Foreskin melanocyte (primary cell): ENCODE measurements at places on chromosomes 3 and 15.
A peak's percentile ranks its signal among the peaks of the same experiment; 100 is the strongest.

DNA sequence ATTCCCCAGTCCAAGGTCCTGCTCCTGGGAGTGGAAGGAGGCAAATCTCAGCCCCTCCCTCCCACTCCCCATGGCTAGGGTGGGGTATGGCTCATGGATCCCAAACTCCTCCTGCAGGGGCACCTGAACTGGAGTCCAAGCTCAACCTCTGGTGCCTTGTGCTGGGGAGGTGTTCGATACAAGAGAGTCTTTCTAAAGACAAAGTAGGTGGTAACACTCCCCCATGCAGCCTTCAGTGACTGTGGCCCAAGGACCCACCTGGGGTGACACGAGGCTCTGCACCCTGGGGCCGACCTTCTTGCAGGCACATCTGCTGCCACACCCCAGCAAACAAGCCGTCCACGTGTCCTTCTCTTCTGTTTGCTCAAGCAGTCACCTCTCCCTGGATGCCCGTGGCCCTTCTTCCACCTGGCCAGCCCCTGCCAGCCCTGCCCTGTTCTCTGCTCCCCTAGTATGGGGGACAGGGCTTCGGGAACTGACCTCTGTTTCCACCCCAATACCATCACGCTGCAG is 36.7 kb upstream of the SLC6A11 start:
- no peak for DNase-seq

- no peak for DNase-seq
These were observed 8.3 kb downstream of the LSM3 start for GRCh38 chr3:14186854-14187458.

- no peak for DNase-seq
These were observed 63.1 kb downstream of the CGNL1 start for GRCh38 chr15:57439128-57440027.

GRCh38 chr15:45162771-45163507 is 24.8 kb downstream of the SHF start:
- peak; percentile 59 for DNase-seq

GRCh38 chr3:57604971-57605370 is 7.8 kb upstream of the ARF4 start:
- no peak for DNase-seq

DNA sequence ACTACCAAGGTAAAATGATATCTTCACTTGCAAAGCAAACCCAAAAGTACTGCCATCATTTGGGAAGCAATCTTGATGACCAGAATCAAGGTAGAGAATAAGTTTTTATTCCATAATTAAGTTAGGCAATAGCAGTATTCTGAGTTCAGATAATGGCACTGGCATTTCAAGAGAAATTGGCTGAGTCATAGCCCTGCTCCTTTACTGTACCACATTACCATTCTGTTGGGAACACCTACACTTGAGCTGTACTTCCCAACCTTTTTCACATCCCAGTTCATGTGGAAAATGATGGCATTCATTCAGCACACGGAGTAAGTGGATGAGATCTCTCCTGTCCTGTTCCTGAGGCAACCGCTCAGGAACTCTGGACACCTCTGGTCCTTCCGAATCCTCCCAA is 311.6 kb upstream of the TPRG1 start:
- no peak for DNase-seq

GRCh38 chr3:166498446-166498845 is 661.2 kb upstream of the BCHE start:
- no peak for DNase-seq

DNA sequence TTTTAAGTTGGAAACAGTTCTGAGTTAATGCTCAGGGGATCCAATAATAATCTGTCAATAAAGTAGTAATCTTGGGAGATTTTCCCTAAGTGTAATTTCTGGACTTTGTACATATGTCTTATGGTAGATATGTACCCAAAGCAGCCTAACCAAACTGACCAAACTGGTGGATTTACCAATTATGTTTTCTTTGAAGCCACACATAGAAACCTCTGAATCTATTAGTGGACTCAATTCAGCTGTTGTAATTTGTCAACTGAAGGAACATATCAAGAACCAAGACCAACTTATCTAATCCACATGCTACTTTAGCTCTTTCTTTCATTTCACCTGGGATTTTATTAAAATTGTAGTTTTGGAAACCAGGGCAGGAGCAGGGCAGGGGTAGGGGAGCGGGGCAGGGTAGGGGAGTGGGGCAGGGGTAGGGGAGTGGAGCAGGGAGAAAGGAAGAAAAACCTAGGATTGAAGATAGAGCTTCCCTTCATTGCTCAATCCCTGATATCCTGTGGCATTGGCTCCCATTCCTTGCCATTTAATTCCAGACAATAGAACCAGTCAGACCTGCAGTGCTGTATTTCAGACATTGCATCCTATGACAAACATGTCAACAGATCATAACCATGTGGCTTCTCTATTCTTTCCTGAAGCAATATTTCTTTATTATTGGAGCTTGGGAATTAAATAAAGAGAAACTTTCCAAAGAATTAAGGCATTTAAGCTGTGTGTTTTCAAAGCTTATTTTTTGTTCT is 101.8 kb downstream of the NFKBIZ start:
- DNase-seq, result peak; percentile 91

GRCh38 chr3:183310936-183311335 is 57.9 kb downstream of the B3GNT5 start:
- DNase-seq, result no peak

GRCh38 chr15:81304226-81304625 is 19.7 kb downstream of the STARD5 start:
- peak; percentile 64 for DNase-seq

DNA sequence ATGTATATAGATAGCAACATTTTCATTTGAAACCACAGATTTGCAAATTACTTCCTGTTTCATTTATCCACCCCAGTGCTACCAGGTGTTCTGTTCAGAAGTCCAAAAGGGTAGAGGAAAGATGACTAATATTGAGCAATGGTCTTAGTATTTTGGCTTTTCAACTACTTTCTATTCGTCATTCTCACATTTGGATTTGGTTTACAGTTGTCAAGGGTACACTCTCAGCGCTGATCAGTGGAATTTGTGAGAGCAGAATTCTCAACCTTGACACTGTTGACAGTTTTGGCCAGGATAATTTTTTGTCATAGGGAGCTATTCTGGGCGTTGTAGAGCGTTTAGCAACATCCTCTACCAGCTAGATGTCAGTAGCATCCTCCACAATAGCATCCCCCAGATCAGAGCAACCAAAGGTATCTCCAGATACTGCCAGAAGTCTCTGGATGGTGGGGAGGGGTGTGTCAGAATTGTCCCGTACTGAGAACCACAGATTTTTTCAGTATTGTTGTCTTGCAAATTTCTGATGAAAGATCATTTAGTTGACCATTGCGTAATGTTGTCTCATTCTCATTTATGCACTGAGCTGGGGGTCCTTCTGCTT is 4.2 kb downstream of the HMCES start:
- no peak for DNase-seq

DNA sequence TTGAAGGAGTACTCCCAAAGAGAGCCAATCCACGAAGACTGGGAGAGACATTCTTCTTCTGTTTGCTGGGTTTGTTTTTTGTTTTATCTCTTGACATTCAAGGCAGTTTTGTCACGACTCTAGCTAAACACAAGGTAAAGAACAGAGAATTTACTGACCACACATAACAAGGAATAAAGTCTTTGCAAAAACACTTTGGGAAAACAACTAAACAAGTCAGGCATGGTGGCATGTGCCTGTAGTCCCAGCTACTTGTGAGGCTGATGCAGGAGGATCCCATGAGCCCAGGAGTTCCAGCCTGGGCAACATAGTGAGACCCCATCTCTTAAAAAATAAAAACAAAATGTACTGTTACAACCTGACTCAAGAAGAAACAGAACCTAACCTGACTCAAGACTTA is 28.0 kb downstream of the TBC1D5 start:
- DNase-seq, result no peak

- no peak for DNase-seq
These were observed 1.0 kb upstream of the FSTL1 start for GRCh38 chr3:120451806-120452205.

DNA sequence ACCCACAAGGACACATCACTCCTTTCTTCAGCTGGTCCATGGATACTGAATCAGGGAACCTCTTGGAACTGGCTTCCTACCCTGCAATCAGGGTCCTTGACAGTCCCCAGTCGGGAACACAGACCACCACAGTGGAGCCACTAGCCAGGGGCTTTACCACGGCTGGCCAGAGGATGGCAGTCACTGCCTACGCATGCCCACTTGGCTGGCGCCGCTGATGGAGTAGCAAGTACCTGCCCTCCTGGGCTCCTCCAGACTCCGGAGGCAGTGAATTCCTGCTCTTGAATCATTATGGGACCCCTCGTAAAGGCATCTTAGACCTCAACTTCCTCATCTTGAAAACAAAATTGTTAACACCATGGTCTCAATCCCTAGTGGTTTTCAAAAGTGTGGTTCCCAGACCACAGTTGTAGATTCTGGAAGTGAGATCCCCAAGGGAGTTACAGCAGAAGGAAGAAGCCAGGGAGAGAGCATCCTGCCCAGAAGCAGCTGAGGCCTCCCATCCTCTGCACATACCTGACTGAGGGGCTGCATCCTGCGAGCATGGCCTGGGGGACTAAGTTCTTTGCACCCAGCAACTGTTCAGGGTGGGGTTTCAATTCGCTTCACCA is 9.1 kb upstream of the SKIC8 start:
- peak; percentile 50 for DNase-seq

- DNase-seq, result no peak
These were observed 9.5 kb upstream of the ARL14 start for GRCh38 chr3:160667452-160667851.

- no peak for DNase-seq
These were observed 51.4 kb downstream of the FGD5 start for GRCh38 chr3:14869917-14870782.

DNA sequence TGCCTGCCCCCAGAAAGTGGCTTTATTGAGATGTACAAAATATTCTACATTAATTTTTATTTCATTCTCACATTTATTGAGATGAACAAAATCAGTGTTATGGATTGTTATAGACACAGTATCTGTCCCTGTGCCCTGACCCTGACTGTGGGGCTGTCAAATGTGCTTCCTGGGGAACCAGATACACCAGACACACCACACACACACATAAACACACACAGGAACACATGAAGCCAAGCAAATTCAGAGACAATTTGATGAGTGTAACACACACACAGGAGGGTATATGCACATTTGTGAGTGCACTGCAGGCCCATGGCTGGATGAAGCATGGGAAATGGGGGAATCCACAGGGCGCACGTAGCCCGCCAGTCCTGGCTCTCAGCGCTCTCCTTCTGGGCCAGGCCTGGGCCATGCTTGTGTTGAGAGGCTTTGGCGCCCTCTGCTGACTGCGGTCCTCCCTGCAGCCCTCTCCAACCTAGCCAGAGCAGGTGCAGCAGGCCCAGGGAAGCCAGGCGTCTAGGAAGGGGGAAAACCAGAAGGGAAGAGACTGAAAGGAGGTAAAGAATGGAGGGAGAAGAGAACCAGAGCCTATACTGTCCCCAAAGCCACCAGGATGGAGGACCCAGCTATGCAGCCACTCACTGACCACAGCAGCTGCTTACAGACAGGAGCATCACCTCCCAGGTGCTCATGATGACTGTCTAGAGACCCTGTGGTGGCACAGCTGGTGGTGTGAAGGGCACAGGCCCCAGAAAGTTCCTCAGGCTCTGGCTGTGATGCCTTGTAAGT is 18.0 kb upstream of the LOXL1 start:
- peak; percentile 26 for DNase-seq

DNA sequence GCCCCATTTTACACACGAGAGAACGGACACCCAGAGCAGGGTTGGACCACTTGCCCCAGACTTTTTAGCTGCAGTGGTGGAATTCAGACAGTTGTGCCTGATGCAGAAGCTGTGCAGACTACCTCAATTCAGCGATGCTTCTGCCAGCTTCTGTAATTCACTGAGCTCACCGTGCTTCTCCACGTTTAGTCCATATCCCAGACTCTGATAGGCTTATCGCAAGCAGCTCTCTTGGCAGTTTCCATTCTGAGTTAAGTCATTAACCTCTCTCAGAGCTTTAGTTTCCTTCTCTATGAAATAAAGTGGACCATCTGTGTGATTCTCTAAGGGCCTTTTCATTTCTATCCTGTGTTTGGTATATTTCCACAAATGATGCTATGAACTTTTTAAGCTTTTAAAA is 37.1 kb downstream of the ABHD17C start:
- no peak for DNase-seq

DNA sequence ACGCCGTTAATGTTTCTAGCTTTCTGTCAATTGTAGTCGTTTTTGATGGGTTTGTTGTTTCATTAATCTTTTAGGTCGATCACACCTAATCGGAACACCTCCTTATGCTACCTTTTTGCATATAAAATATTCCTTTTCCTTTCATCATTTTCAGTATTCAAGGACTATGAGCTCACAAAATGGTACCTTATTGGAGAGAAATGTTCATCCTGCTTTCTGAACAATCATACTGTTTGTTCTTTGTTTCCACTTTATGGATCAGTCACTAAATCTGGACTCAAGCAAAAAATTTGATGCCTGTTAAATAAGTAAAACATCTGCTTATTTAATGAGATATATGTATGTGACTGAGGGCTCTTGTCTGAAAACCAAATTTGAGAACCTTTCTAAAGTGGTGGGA is 1.1 kb downstream of the KIF15 start:
- no peak for DNase-seq

DNA sequence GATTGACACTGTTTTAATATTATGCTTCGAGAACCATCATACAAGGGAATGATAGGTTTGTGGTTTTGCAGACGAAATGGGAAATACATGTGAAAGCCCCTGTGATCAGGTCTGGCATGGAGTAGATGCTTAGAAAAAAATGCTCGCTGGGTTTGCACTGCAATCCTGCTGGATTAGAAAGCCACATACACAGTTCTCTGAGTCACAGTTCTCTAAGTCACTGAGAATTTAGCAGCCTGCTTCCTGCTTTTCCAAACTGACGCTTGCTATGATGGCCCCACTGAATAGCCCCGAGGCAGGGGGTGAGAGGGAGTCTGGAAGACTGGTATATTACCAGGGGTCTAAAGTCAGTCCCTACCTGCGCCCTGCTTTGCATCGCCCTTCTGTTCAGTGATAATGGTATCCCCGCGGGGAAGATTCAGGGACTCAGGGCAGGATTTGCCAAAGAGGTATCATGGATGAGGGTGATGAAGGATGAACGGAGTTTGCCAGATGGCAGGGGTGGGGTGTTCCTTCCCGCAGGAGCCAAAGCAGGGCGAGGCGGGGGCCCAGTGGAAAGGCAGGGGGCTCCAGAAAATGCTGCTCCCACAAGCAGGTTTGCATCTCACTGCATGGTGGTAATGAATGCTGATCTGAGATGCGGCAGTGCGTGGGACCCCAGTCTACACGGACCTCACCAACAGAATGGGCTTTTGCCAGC is 82.3 kb downstream of the IQSEC1 start:
- DNase-seq, result no peak

- no peak for DNase-seq
These were observed 146.9 kb upstream of the PTPRG start for GRCh38 chr3:61414456-61414855.

GRCh38 chr3:188151438-188151837 is 2.5 kb upstream of the LPP start:
- no peak for DNase-seq
